ENCODE measurements at places on chromosomes 11 and 22.

DNA sequence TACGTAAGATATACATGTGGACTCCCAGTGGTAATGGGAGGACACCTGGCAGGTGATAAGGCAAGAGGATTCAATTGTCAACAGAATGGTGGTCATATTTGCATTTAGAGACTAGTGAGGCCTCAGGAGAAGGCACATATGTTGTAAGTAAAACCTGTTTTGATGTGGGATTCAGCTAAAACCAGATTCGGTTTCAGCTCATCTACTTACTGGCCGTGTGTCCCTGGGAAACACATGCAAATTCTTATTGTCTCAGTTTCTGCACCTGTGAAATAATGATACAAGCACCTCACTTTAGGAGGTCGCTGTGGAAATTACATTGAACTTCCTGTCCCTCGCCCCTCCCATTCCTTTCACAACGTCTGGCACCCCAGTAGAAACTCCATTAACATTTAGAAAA is 78.9 kb upstream of the FIBIN start:
- no peak for DNase-seq

GRCh38 chr11:73291781-73292524 is 16.1 kb upstream of the ARHGEF17 start:
- DNase-seq: no peak

DNA sequence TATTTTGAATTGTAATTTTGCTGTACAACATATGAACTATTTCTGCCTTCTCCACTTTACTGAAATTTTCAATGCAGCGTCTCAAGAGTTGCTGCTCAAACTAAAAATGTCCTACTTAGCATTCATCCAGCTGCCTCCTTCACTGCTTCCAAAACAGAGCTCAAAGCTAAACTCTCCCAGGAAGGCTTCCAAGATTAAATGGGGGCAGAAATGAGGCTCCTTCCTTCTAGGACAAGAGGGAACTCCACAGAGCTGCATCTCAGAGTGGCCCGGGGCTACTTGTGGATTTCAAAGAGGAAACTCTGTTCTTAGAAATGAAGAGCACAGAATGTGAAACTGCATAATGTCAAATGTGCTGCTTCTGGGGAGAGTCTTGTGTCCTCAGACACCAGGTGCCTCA is 295.9 kb upstream of the NCAM1 start:
- DNase-seq: no peak

GRCh38 chr11:11621573-11622339 is at the start of gene GALNT18:
Gene GALNT18, minus strand, starts transcription at chr11:11622005.
- peak; percentile 47 for DNase-seq

DNA sequence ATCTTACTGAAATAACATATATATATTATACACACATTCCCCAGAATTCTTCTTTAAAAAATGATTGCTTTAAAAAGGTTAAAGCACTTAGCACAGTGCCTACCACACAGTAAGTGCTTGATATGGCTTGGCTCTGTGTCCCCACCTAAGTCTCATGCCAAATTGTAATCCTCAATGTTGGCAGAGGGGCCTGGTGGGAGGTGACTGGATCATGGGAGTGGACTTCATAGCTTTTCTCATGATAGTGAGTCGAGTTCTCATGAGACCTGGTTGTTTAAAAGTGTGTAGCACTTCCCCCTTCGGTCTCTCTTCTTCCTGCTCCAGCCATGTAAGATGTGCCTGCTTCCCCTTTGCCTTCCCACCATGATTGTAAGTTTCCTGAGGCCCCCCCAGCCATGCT is 6.2 kb downstream of the CRYAB start:
- DNase-seq: no peak

DNA sequence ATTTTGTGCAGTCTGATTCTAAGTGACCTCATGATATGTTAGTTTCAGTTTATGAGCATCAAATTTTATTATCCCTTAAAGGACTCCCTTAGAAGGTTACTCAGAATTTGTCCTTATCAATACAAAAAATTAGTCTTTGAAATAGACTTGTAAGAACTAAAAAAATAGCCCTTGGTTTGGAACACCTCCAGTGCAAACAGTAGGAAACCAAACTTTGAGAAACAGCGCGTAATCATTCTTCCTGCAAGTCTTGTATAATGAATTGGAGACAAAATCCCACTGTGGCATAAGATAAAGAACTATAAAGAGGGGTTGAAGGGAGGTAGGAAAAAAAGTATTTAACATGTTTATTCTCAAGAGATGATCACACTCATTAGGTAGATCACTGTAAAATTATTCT is 10.8 kb upstream of the MSANTD4 start:
- DNase-seq: no peak

DNA sequence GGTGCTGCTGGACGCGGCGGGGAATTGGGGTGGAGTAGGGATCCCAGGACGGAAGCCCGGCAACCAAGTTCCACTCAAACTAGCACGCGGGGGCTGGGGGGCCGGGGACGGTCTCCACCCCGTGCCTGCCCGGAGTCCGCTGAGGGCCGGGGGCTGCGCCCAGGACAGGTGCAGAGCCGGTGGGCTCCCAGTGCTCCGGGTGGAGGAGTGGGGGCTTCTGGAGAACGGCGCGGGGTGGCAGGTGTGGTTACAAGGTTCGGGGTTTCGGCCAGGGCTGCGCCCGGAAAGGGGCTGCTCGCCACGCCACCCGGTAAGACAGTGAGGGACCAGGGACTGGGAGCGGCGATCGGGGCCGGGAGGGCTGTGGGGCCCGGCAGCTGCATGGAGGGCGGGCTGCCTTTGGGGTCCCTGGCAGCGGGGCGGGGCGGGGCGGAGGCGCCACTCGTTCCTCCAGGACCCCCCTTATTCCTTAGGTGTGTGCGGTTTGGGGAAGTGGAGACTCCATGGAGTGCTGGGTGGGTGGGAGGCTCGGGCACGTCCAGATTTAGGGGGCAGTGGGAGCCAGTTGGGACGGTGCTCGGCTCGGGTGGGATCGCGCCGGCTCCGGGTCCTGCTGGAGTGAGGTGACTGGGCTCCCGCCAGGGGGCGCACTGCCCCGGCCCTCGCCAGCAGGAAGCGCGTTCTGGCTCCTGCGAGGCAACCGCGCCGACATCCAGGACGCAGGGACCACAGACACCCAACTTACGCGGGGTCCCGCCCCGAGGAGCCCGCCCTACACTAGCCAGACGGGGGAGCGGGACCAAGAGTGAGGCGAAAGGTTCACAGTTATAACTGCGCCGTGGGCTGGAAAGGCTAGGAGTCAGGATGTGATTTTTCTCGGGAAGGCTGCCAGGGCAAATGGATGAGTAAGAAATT is 868 bp downstream of the TSPAN18 start:
- DNase-seq: peak; percentile 73

DNA sequence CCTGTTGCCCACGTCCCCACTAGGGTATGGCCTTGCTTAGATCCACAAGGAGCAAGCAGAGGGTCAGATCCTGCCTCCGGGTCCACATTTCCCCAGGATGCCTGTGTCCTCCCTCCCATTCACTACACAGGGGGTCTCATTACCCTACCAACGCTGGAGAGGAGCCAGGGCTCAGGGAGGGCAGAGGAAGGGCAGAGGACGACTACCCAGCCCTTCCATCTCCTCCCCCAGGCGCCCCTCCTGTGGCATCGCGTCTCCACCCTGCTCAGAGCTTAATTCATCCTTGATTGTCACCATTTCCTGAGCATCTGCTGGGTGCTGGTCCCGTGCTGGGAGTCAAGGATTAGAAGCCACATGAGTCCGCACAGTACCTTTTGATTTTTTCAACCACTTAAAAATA is 5.0 kb downstream of the NFAM1 start:
- DNase-seq: no peak

DNA sequence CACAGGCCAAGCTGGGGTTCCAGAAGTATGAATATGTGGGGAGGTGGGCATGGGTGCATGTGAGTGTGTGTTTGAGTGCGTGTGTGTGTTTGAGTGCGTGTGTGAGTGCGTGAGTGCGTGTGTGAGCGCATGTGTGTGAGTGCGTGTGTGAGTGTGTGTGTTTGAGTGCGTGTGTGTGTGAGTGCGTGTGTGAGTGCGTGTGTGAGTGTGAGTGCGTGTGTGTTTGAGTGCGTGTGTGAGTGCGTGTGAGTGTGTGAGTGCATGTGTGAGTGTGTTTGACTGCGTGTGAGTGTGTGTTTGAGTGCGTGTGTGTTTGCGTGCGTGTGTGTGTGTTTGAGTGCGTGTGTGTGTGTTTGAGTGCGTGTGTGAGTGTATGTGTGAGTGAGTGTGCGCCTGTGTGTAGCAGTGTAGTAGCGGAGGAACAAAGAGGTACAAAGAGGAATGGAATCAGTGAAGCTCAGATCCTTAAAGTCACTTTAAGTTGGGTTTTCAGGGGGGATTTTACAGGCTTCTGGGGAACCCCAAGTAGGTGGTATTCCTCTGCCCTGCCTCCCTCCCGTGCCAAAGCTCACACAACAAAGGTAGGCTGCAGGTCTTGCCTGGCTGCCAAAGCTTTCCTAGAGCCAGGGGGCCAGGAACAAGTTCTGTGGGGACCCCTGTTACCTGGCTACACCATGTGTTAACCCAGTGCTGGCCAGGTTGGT is 137.1 kb downstream of the KIRREL3 start:
- DNase-seq: no peak

GRCh38 chr22:44740307-44740706 is 12.1 kb upstream of the ARHGAP8 start:
- DNase-seq: no peak

DNA sequence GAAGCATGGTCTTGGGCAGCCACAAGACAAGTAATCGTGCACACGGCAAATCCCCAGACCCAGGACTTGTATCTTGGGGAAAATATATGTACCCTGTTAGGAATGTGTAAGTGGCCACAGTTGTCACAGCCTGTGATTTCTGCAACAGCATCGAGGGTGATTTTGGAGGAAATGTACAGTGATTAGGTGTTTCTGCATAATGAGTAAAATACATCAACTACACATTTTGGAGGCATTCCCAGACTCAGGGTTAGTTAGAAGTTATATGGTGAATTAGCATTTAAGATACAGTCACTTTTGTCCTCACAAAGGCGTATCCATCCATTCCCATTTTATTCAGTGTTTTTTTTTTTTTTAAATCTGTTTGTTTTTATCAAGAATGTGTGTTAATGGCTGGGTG is 28.4 kb downstream of the SUSD2 start:
- DNase-seq: no peak

DNA sequence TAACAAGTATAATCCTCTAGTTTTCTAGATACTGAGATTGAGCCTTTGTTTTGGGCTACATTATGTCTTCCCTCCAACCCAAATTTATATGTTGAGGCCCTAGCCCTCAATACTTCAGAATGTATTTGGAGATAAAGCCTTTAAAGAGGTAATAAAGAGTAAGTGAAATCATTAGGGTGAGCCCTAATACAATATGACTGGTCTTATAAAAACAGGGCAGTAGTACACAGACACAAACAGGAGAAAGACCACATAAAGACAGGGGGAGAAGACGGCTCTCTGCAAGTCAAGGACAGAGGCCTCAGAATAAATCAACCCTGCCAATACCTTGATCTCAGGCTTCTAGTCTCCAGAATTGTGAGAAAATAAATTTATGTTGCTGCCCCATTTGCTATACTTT is 6.3 kb downstream of the OR10V1 start:
- DNase-seq: no peak

- DNase-seq: no peak
Observed at GRCh38 chr11:128498721-128499245, 88.6 kb downstream of the ETS1 start.

GRCh38 chr22:23786752-23787599 is at the start of gene SMARCB1:
Gene SMARCB1, plus strand, starts transcription at chr22:23786966. Its CDS starts 204 bp downstream, at chr22:23787170.
- peak; percentile 81 for DNase-seq

DNA sequence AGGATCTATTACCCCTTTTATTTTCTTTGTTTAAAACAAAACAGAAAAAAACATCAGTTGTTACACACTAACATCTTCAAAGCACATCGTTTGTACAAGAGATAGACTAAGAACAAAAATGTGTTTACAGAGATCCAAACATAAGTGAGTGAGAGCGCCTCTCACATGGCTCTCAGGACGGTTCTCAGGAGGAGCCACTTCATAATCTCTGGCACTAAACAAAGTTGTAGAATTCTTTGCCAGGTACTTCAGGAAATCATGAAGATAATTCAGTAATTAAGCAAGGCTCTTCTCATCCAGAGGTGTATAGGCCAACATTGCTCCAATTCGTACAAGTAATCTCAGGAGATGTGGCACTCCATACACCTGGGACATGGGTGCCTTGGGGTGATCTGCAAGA is 29.8 kb downstream of the PDE3B start:
- DNase-seq: no peak

GRCh38 chr22:37472418-37473006 is 13.7 kb downstream of the MFNG start:
- DNase-seq: peak; percentile 32

- peak; percentile 65 for DNase-seq
Observed at GRCh38 chr22:37686002-37686982, at the start of gene NOL12. Gene NOL12, plus strand, starts transcription at chr22:37686343. Its CDS starts 50 bp downstream, at chr22:37686393.

DNA sequence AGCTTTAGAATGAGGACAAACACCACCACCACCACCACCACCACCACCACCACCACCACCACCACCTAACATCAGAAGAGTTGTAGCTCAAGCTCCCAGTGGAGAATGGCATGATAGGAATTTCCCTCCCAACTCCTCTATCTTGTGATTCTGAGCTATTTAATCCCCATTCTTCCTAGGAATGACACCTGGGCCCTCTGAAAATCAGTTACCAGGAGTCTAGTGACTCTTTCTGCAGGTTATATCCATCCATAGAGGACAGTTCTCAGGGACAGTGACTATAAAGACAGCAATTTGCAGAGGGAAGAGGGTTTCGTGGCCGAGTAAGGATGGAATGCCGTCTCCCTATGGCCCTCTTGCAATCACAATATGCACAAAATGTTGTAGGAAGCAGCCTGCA is 27.8 kb downstream of the MYH9 start:
- DNase-seq: no peak

DNA sequence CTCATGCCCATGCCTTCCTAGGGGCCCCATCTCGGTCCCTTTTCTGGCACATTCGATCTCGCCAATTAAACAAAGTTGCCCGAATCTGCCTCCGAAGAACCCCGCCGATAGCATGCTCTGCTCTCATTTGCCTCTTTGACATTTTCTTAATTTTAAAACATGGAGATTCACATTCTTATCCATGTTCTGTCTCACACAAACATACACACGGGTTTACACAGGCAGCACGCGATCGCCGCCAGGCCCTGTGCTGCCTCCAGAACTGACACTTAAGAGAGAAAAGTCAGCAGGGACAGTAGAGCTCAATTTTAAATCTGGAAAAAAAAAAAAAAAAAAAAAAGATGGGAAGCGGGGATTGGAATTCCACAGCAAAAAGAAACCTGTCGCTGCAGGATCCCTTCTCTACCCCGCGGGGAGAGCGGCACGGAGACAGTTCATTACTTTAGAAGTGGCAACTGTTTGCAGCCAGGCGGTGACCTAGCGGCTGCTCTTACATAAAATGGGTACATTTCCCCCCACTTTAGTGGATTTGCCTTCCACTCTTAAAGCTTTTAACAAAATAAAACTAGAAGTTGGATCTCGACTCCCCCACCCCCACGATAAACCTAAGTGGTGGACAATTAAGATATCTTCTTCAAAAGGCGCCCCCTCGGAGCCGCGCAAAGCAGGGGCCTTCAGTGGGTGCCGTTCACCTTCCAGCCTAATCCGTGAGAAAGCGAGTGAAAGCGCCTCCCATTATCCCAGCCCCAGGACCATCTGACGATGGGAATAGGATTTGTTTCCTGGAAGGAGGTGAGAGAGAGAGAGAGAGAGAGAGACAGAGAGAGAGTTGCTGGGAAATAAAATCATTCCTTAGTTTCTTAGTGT is 13.7 kb downstream of the PAX6 start:
- no peak for DNase-seq

- no peak for DNase-seq
Observed at GRCh38 chr22:28397306-28397705, 282.3 kb downstream of the TTC28 start.

Measured in activated T-helper 1 cell treated with Interleukin-2 at 50 U/mL for 16 hours (primary cell).